Left colon (tissue), 2 donors: ENCODE measurements at places on chromosomes 4 and X. TPM values are rescaled to one million over a fixed set of nuclear protein-coding genes. Genes with fewer than 3 reads are reported as not detected.
A peak's percentile ranks its signal among the peaks of the same experiment; 100 is the strongest.

GRCh38 chrX:106201502-106202178 lies 33.5 kb downstream of the PWWP3B start:
- no peak for DNase-seq

- no peak for DNase-seq
These were observed 9.5 kb downstream of the PNMA6F start for GRCh38 chrX:153312041-153312440.

- no peak for DNase-seq
These were observed 92.3 kb downstream of the RLIM start for GRCh38 chrX:74521961-74522751.

GRCh38 chr4:115028682-115029410 lies 84.6 kb downstream of the NDST4 start:
- no peak for DNase-seq

GRCh38 chr4:97152149-97152548 lies 991.1 kb downstream of the STPG2 start:
- no peak for DNase-seq

- DNase-seq: no peak
These were observed 129.3 kb upstream of the FAT1 start for GRCh38 chr4:186852964-186853391.

DNA sequence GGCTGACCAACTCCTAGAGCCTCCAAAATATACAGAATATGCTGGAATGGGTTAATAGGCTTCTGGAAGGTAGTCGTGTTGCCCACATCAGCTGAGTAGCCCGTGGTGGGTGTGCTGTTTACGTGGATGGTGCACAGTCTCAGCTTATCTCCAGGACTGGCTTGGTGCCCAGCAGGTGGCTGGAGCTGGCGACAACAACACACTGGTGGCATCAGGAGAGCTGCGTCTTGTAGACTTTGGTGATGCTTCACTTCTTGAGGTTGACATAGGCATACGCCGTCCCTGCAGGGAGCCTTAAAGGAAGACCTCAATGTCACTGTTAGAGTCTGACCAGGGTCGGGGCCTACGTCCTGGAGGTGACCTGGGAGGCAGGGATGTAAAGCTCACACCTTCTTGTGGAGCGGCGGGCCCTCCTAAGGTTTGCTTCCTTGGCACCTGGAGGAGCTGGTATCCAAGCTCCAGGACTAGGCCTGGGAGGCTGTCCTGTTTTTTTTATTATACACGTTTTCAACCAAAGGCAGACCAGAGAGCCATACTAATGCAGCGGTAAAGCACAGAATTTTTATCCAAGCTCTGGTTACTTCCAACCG lies 26.5 kb upstream of the RBMX start:
- no peak for DNase-seq

- DNase-seq: no peak
These were observed 49.9 kb upstream of the PGRMC1 start for GRCh38 chrX:119186194-119186593.

GRCh38 chrX:68402094-68402493 lies 31.2 kb downstream of the OPHN1 start:
- no peak for DNase-seq

- no peak for DNase-seq
These were observed 172.8 kb downstream of the TEX13C start for GRCh38 chrX:125492439-125492838.

DNA sequence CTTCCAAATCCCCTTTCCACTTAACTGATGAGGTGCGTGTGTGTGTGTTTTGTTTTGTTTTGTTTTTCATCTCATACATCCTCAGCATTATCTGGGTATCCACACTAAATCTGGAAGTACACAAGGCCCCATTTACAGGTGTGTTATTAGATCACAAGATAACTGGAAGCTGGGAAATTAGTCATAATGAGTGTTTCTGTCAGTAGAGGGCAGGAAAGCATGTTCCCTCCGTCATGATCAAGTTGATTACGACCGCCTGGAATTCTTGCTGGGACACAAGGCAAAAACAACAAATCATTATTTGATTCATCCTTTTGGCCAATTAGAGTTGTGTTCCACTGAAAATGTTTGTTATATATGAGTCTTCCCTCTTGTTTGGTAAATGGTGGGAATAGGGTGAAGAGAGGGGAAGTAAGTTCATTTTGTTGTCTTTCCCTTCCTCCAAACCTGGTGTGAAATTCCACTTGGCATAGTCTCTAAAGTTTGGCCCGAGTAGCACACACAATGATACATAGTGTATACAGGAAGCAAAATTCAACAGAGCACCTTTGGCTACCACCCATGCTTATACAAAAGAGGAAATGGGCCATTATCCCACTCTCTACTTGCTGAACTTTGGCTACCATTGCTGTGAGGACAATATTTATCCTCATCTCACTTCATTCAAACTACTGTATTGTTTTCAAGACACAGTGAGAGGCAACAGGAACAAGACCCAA lies 33.3 kb upstream of the TLL1 start:
- no peak for DNase-seq

GRCh38 chr4:157824021-157824420 lies 348.8 kb downstream of the GASK1B start:
- peak; percentile 7 for DNase-seq

DNA sequence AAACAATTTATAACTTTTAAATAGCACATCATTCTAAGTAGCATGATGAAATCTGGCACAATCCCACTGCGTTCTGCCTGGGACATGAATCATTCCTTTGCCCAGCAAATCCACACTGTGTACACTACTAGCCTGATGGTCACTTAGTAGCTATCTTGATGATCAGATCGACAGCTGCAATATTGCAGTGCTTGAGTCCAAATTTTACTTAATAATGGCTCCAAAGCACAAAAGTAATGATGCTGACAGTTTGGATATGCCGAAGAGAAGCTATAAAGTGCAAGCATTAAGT lies 86.6 kb upstream of the NPNT start:
- no peak for DNase-seq

DNA sequence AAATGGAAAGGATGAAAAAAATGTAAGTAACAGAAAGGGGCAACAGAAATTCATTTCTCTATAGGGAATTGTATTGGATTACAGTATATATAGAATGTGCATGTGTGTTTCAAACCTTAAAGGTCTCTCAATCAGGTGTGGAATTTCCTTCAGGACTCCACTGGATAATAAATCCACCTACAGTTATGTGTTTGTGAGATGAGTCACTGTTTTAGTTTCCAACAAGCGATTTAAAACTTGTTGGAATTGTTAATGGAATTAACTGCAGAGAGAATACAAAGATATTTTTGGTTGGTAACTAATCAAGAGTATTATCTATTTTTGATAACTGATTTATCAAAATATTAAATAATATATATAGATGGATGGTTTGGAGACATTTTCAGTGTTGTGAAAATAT lies 32.8 kb downstream of the CEP44 start:
- DNase-seq: no peak

DNA sequence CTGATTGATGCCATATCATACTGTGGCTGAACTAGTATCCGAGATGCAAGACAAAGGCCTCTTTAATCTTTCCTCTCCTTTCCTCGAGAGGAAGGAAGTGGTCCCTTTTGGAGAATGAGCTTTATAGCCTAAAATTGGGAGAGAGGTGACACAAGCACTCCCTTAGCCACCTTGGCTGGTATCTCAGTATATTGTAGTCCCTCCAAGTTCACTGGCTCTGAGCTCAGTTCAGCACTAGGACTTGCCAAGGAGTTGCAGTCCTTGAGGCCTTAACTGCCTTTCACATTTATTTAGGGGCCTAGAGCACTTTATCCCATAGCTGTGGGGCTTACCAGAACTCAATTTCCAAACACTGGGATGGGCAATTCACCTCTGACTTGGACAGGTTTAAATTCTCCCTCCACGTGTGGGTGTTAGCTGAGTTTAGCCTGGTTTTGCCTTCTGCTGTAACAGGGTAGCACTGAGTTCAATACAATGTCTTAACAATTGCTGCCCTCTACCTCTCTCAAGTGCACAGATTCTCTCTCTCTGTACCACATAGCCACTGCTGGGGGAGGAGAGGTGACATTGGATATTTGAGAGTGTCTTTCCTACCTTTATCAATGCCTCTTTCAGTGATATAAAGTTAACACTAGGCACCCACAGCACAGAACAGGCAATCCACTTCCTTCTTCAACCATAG lies 216.4 kb downstream of the TECRL start:
- DNase-seq: no peak

- DNase-seq: no peak
These were observed 11.7 kb downstream of the MSX1 start for GRCh38 chr4:4871242-4871572.

- no peak for DNase-seq
These were observed 553.5 kb downstream of the TRAM1L1 start for GRCh38 chr4:116531870-116532269.

- DNase-seq: no peak
These were observed 32.8 kb upstream of the GLRB start for GRCh38 chr4:157043131-157043530.

- no peak for DNase-seq
These were observed 31.5 kb downstream of the DCTD start for GRCh38 chr4:182885738-182886077.

DNA sequence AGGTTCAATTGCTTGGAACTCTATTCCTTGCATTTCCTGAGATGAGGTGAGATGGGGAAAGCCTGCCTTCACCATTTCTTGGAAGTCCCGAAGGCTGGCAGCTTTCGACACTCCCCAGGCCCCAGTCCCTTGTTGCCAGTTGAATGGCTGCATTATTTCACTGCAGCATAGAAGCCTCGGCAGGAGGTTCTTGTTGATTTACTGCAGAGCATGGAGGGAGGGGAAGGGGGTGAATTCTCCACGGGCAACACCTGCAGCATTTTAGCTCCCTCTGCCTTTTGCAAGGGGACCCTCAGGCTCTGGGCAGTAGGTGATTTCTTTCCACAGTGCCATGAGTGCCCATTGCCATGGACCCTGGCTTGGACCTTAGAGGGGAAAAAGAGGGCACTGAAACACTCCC lies 10.7 kb upstream of the BCLAF3 start:
- DNase-seq: no peak

- DNase-seq: no peak
These were observed 116.6 kb downstream of the CPZ start for GRCh38 chr4:8709050-8709728.

- DNase-seq: no peak
These were observed 26.2 kb downstream of the UGT2B7 start for GRCh38 chr4:69122476-69122875.

GRCh38 chr4:82785611-82786400 lies 12.8 kb downstream of the SCD5 start:
- DNase-seq: no peak

- DNase-seq: no peak
These were observed 67.3 kb downstream of the PDLIM5 start for GRCh38 chr4:94519019-94519418.

GRCh38 chr4:26284536-26284935 lies 36.3 kb upstream of the RBPJ start:
- no peak for DNase-seq

The BMPR1B gene
- 0.21 TPM for total RNA-seq

The ADGRG4 gene
- 0.03 TPM for total RNA-seq

The UCP1 gene
- not detected for total RNA-seq

The TBX22 gene
- total RNA-seq: not detected

The CTAG1B gene
- total RNA-seq: not detected

The GABRE gene
- 19.3 TPM for total RNA-seq

The BANK1 gene
- total RNA-seq: 1.3 TPM

The ADH1C gene
- 373 TPM for total RNA-seq
